ENCODE measurements at places on chromosomes 12 and 14.
A peak's percentile ranks its signal among the peaks of the same experiment; 100 is the strongest.

GRCh38 chr12:49869816-49870500, 27.1 kb upstream of the BCDIN3D start:
- no peak for DNase-seq

DNA sequence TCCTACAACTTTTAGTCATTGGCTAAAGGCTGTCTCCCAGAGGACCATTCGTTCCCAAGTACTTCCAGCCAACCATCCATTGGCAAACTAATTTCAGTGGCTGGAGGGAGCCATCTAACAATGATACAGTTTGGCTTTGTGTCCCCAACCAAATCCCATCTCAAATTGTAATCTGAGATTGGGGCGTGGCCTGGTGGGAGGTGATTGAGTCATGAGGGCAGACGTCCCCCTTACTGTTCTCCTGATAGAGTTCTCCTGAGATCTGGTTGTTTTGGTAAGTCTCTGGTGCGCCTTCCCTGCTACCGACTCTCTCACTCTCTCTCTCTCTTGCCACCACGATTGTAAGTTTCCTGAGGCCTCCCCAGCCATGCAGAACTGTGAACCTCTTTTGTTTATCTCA, 99.7 kb upstream of the FUT8 start:
- no peak for DNase-seq

DNA sequence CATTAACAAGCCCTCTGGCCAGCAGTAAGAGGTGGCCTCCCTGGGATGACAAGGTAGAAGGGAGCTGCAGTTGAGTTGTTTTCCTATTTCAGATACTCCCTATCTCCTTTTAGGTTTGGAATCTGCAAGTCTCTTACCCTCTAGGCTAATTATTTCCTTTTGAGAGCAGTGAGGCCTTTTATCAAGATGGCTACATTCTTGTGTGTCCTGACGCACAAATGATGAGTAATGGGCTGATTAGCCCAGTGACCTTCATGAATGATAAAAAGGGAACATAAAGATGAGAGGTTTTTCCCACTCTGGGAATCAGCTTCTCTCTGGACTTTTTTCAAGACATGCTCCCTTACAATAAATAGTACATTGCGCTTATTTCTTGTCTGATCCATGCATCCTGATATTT, 22.9 kb downstream of the DYRK2 start:
- no peak for DNase-seq

DNA sequence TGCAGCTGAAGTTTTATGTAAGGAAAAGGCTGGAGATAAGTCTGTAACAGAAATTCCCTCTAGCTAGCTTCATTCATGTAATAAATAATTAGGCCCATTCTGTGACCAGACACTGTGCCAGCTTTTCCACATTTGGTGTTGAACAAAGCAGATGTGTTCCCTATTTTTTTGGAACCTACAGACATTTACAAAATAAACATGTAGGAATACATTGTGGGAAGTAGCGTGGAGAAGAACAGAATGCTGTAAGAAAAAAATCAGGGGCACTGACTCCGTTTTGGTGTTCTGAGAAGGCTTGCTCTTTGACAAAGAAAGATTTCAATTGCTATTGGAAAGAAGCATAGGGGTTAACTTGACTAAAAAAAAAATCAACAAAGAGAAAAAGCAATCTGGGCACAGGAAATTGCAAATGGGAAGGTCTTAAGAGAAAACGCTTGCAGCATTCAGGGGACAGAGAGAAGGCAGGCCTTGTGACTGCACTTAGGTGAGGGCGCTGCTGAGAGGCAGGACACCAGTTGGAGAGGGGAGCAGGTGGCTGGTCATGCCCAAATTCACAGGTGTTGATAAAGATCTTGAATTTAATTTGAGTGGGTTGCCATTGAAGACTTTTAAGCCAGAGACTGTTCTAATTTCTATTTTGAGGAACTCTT, 4.0 kb downstream of the FAR2 start:
- peak; percentile 32 for DNase-seq

DNA sequence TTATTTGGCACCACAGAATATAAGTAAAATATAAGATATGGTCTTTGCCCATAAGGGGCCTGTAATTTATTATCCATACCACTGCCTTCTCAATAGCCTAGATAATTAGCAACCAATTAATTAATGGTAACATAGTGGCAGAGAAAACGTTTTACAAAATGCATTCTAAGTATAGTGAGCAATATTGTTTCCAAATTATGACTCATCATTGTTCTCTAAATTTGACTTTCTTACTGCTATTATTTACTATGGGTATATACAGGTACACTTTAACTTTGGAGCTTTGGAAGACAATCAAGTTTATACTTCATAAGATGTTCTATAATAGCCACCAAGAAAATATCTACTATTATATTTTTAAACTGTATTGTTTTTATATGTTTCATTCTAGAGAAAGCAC, 26.7 kb downstream of the DCP1B start:
- no peak for DNase-seq

DNA sequence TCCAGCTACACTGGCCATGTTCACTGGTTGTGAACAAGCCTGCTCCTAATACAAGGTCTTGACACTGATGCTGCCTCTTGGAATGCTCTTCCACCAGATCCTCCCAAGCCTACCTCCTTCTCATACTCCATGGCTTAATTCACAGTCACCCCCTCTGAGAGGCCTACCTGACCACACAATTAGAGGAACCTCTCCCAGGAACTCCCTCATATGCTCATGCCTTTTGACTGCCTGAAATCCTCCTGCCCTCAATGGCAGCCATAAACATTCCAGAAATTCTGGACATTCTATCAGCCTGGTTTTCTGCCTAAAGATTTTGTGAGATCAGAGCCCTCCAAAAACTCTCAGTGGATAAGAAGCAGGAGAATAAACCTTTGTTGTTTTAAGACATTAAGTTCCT, 340.2 kb downstream of the C12orf75 start:
- DNase-seq = no peak

DNA sequence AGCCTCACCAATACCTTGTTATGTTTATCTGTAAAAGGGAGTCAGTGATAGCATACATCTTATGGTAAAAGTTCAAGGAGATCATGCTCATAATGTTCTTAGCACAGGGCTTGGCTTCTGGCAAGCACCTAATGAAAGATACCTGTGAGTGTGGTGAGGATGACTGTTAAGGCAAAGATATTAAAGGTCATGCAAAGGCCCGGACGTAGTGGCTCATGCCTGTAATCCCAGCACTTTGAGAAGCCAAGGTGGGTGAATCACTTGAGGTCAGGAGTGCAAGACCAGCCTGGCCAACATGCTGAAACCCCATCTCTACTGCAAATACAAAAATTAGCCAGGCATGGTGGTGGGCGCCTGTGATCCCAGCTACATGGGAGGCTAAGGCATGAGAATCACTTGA, 425.9 kb upstream of the TBX3 start:
- DNase-seq = no peak

GRCh38 chr14:84708865-84709264, 821.1 kb upstream of the FLRT2 start:
- DNase-seq = no peak

GRCh38 chr12:131108177-131108955, 154.7 kb downstream of the ADGRD1 start:
- no peak for DNase-seq

DNA sequence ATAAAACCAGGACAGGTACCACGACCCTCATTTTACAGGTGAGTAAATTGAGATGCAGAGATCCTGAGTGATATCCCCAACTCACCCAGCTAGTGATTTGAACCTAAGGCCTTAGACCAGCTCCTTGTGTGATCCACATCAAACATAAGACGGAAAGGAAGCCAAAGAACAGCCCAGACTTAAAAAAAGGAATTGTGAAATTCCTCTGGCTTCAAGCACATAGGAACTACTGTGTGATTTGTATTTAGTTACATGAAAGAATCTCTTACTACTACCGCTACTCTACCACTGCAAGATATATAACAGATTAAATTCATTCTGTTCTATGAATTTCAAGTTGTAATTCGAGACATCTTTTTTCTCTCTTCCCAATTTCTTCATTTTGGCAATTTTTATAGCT, 10.5 kb downstream of the E2F7 start:
- DNase-seq = no peak

- no peak for DNase-seq
Measured at GRCh38 chr14:34277191-34277590, 184.8 kb downstream of the SPTSSA start.

GRCh38 chr12:88339254-88339949, 197.3 kb downstream of the TMTC3 start:
- DNase-seq = no peak

- no peak for DNase-seq
Measured at GRCh38 chr12:14780859-14781258, 22.4 kb downstream of the WBP11 start.

DNA sequence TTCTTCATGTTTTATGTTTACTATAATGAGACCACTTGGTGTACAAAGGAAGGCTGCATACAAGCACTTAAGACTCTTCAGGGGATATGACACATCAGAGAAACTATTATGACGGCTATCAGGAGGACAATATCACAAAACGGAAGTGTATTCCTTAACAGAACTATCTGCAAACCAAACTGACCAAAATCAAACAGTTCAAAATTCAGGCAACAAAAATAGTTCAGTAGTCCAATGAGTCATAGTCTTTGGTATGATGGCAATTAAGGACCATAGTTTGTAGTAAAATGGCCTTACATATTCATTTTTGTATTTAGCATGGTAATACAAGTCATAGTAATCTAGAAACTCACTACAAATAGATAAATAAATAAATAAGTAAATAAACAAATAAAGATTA, 1638.7 kb upstream of the SEL1L start:
- no peak for DNase-seq

DNA sequence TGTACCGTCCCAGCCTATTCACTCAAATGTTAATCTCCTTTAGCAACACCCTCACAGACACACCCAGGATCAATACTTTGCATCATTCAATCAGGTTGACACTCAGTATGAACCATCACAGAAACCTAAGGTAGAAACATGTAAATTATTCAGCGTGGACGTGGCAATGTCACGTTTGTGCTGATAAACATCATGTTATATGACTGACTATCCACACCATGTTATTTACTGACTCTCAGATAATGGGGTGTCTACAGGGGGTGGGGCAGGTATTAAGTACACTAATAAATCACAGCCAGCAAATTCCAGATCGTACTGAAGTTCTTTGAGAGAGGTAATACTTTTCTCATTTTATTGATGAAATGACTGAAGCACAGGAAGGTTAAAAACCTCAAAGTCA, 280.0 kb downstream of the C12orf75 start:
- DNase-seq = no peak

DNA sequence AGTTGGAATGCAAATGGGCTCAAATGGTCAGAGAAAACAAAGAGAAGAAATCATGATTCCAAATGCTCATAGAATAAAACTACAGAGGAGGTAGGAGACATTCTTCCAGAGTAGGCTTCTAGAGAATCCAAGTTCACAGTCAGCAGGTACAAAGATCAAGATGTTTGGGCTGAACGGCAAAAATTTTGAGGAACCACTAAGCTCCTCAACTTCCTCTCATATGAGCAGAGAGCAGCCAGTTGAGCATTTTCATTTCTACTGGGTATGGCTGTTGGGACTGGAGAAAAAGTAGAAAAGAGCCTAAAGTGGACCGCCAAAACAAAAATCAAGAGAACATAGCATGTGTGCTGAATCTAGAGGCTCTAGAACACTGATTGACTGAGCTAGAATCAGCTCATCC, 73.8 kb upstream of the ARID2 start:
- no peak for DNase-seq

- DNase-seq = no peak
Measured at GRCh38 chr14:34171431-34172172, 220.7 kb upstream of the EGLN3 start.

DNA sequence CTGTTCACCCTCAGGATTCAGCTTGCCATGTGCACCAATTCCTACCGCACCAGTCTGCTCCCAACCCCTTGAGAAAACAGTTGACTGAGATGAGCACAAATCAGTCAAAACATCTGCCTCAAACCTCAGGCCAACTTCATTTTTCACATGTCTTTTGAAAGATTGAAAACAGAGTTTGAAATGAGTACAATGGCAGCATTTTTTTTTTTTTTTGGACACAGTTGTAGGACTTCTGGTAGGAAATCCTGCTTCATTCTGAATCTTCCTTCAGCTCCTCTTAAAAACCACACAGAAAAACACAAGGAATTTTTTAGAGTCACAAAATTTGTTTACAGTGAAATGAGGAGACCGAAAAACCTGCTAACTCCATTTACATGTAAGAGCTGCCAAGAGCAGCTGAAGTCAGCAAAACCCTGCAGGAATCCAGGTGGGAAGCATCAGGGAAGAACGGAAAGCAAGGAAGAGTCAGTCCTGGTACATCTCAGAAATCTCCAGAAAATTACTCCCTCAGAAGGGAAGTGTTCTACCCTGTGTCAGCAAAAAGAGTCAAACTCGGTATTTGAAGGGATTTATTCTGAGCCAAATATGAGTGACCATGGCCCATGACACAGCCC, 100.3 kb upstream of the TMTC1 start:
- DNase-seq = no peak

All from spinal cord (tissue), 10 donors.